ENCODE measurements at places on chromosomes 3 and 15.

GRCh38 chr15:50353975-50354837 is 792 bp downstream of the GABPB1 start:
- DNase-seq = peak; percentile 90

DNA sequence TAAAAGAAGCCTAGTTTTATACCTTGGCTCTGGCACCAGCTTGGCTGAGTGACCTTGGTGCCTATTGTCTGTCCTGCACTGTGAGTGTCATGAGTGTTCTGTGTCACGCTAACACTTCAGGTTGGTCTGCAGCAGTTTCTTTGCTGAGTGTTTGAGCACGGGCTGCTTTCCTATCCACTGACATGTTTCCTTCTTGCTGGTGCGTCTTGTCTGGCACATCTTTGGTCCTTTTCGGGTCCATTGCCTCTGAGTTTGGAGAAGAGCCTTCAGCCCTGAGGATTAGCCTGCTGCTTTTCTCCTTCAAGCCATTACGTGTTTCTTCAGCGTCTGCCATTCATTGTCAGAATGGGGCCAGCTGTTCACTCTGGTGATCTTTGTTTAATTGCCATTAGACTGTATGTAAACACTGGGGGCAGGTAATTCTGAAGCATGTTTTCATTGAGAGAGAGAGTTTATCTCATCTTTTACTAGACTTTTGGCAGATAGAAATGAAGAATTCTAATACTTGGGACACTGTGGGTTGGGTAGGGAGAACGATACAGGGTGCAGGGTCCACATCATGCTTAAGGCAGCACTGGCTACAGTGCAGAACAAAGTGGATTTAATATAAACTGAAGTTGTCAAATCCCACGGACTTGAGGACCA is 55.5 kb downstream of the LRRC28 start:
- DNase-seq = no peak

- no peak for DNase-seq
Measured at GRCh38 chr3:181823716-181824115, 112.0 kb downstream of the SOX2 start.

DNA sequence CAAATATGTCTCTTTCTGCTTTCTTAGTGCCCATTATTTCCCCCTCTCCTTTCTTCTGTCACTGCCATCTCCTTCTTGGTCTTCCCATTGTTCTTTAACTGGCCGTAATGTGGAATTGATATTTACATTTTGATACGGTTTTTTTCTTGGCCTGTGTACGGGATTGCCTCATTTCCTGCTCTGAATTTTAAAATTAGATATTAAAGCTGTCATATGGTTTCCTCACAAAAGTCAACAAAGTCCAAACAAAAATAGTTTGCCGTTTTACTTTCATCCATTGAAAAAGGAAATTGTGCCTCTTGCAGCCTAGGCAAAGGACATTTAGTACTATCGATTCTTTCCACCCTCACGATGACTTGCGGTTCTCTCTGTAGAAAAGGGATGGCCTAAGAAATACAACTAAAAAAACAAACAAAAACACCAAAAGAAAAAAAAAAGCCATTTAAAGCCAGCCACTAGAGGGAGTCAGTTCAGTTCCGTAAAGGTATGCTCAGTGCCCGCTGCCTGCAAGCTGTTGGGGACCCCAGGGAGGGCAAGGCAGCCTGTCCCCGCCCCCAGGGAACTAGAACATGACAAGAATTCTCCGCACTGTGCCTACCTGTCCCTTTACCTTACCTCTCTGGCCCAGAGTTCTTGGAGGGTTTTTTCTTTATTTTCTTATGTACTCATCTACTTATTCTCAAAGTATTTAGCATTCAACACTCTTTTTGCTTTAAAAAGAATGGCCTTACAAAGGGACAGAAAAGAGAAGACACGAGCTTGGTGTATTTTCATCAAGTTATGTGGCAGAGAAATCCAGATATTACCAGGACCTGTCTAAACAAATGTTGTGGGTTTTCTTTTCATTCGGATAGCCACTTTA is 30.0 kb upstream of the NR2E3 start:
- DNase-seq = peak; percentile 78

DNA sequence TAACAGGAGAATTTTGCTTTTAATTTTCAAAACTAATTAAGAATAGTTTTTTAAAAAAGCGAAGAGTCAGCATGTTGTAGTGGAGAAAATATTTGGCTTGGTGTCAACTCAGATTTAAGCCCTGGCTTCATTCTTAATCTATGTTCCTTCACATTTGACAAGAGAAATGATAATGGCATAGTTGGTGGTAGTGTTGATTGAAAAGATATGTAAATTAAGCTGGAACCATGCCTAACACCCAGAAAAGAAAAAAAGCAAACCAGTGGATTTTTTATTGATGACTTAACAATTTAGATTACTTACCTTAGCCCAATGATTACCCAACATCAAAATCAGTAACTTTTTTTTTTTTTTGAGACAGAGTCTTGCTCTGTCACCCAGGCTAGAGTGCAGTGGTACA is 27.4 kb downstream of the TCAIM start:
- DNase-seq = no peak

Data from fibroblast of gingiva (primary cell).